ENCODE measurements at places on chromosomes 6 and 20.
A peak's percentile ranks its signal among the peaks of the same experiment; 100 is the strongest.

- DNase-seq = no peak
Observed at GRCh38 chr6:105164418-105164817, 15.4 kb downstream of the POPDC3 start.

DNA sequence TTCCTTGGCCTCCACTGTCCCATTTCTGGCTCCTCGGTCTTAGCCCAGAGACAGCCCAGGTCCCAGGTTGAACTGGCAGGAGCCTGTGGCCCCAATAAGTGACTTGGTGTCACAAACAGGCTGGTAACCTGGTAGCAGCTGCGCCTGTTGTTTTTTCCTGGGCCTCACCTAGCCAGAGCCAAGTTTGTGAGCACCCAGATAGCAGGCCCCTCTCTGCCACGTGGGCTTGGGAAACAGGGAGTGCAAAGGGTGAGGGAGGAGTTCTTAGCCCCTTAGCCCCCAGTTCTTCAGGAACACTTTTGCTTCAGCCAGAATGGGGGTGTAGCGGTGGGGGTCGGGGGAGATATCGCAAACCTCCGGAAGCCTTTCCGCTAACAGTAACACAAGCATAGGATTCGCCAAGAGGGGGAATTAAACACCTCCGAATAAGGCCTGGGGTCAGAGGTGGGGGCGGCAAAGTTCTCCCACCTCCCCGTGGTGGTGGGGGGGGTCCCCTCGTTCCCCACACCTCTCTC is 760 bp downstream of the C6orf132 start:
- no peak for DNase-seq

GRCh38 chr6:131136021-131136786 is 937 bp downstream of the AKAP7 start:
- DNase-seq = no peak

DNA sequence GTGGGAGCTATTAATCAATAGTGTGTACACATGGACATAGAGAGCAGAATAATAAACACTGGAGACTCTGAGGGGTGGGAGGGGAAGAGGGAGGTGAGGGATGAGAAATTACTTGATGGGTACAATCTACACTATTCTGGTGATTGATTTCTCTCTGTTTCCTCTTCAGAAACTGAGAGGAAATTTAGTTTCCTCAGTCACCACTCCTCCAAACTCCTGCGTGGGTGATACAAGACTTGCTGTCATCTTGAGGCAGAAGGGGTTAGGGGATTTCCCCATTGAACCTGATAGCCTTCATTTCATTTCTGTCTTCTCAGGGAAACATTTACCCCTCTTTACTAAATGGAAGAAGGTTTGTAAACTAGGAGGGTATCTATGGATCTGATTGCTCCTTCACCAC is 84.3 kb upstream of the ESR1 start:
- DNase-seq = no peak

DNA sequence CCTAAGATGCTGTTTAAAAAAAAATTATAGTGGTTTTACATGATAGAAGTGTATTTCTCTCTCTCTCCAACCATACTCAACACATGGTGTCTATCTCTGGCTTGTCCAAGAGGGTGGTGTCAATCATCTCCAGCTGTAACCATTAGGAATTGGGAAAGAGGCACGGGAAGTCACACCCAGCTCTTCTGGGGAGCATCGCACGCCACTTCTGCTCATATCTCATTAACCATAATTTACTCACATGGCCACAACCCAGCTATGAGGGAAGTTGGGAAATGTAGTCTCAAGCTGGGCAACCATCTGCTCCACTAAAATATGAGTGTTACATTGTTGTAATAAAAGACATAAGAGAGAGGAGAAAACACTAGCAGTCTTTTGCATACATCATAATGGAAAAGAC is 30.4 kb upstream of the TSHZ2 start:
- no peak for DNase-seq

GRCh38 chr6:60991427-60992028 is 1294.5 kb downstream of the KHDRBS2 start:
- no peak for DNase-seq

DNA sequence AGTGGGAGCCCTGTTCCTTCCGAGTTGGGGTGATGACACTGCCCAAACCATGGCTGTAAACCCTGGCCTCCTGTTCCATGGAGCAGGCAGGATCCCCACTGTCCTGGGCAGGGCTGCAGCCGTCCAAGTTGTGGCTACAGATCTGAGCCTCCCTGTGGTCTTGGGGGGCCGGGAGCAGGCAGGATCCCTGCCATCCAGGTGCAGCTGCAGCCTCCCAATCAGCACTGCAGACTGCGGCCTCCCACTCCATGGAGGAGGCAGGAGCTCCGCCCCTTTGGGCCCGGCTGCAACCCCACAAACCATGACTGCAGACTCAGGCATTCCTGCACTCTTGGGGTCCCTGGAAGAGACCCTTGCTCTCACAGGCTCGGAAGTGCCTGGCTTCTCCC is 872.1 kb upstream of the GJE1 start:
- no peak for DNase-seq

DNA sequence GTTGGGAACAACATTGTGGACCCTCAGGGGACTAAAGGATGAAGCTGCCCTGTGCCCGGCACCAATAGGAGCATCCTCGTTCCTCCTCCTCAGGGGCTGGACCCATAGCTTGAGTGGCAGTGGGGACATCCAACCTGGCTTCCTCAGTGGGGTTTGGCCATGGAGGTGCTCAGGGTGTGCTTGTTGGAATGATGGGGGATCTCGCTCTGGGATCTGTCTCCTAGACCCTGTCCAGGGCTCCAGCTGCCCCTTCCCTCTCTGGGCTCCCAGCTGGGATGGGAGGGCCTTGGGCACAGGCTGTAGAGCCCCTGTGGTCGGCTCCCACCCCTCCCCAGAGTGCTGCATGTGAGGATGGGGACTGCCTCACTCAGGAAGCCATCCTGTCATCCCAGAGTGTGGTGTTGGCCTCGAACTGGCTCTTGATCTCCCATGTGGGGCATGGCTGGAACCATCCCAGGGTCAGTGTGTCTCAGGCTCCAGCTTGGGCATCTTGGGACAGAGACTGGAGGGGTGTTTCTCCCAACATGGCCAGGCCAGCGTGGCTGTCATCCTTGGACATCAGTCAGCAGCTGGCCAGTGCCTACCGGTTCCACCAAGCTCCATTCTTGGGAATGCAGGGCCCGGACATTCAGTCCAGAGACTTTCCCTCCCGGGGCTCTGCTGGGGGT is 9.5 kb upstream of the MYT1 start:
- no peak for DNase-seq

- no peak for DNase-seq
Observed at GRCh38 chr20:18363708-18364107, 75.4 kb downstream of the ZNF133 start.

DNA sequence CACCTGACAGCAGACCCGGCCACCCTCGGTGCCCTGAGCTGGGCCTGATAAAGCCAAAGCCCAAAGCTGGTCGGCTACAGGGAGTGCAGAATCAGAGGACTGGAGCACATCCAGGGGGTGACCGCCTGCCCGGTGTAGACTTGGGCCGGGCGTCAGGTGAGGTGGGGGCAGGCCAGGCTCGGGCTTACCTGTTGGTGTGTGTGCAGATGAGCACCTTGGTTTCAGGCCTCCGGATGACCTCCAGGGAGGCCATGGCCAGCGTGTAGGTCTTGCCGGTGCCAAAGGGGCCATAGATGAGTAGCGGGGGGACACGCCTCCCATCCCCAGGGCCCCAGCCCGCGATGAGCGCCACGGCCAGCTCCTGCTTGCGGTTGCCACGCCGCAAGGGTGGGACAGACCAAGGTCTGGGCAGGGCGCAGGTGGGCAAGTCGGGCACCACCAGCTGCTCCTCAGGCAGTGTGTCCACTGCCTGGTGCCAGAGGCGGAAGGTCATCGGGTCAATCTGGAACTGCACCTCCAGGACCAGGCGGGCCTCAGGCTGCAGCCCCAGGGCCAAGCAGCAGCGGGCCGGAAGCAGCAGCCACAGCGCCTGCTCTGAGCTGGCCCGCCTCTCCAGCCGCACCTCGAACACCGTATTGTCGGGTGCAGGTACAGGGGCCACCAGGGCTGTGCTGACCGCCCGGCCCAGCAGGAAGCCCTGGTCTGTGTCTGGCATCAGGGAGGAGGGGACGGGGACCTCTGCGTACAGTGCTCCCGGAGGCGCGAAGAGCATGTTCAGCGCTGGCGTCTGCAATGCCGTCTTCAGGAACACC is 5.7 kb downstream of the HELZ2 start:
- no peak for DNase-seq

GRCh38 chr6:146423452-146423851 is 120.2 kb upstream of the RAB32 start:
- no peak for DNase-seq

DNA sequence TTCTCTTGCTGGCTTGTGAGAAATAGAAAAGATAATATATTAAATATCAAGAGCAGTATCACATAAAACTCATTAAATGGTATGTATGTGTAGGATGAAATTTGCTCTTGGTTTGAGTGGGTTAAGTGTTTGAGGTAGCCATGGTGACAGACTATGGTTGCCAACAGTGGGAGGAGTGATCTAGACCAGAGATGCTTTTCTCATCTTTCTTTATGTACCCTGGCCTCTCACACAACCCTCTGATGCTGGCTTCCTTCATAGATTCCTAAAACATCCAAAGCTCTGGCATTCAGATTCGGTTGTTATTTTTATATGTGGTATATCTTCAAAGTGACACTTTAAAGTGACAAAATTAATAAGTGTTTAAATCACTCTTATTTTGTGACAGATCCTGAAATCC is 9.0 kb upstream of the MLIP start:
- DNase-seq = no peak

DNA sequence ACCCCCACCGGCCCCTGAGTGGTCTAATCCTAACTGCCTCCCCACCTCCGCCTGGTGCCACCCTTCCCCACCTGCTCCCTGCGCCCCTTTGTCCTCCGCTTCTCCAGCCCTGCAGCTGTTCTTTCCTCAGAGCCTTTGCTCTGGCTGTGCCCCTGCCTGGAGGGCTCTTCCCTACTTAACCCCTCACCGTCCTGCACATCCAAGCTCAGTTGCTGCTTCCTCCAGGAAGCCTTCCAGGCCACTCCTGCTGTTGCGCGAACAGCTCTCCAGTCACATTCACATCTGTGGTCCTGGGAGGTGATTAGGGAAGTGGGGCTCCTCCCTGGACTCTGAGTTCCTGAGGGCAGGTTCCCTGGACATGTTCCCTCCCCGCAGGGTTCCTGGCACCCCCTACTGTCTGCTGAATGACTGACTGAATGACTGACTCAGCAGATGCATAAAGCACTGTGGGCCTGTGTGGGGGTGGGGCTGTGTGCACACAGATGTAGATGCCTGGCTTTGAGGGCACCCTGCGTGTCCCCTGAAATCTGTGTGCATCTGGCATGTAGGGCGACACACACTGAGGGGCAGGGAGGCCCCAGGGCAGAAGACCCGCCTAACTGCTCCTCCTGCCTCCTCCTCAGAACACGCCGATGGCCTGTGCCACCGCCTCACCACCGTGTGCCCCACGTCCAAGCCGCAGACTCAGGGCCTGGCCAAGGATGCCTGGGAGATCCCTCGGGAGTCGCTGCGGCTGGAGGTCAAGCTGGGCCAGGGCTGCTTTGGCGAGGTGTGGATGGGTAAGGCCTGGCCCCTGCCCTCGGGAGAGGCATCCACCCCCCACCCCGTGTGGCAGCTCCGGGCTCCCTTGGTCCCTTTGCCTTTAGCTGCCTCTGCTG is 51.4 kb downstream of the SRC start:
- DNase-seq = no peak

DNA sequence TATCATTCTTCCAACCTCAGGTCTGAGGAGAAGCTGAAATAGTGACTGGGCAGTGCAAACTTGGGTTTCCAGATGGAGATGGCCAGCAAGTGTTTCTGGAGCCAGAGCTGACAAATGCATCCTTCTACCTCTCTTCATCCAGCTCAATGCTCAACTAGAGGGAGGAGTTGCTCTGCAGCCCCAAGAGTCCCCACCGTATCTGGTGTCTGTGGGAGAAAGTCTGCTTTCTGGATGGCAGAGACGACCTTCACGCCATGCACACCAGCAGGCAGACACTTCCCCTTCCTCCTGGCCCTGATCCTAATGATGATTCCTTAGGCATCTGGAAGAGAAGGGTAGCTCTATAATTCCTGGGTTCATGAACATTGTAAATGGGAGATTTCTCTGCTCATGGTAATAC is 127.4 kb upstream of the SPACA1 start:
- no peak for DNase-seq

DNA sequence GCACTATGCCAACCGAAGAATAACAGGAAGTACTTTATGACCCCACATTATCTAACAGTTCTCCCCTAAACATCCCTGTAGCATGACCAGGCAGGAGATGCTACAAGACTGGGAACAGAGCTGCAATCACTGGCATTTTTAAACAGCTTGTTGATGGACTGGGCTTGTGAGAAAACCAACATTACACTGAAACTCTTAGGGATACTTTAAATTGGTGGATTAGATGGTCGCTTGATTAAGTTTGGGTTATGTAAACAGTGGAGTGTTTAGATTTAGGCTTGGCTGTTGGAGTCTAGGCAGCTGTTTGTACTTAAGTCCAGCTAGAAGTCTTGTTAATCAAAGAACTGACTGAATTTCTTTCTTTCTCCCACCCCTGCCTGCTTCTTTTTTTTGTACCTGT is 234.1 kb upstream of the BMP2 start:
- DNase-seq = no peak

- no peak for DNase-seq
Observed at GRCh38 chr20:23230766-23231385, 119.7 kb upstream of the NXT1 start.

- no peak for DNase-seq
Observed at GRCh38 chr20:9339708-9340107, 174.7 kb upstream of the LAMP5 start.

GRCh38 chr6:158031381-158032353 is 50.0 kb downstream of the SYNJ2 start:
- DNase-seq = peak; percentile 21

- DNase-seq = no peak
Observed at GRCh38 chr6:121333196-121333595, 1.1 kb downstream of the TBC1D32 start.

DNA sequence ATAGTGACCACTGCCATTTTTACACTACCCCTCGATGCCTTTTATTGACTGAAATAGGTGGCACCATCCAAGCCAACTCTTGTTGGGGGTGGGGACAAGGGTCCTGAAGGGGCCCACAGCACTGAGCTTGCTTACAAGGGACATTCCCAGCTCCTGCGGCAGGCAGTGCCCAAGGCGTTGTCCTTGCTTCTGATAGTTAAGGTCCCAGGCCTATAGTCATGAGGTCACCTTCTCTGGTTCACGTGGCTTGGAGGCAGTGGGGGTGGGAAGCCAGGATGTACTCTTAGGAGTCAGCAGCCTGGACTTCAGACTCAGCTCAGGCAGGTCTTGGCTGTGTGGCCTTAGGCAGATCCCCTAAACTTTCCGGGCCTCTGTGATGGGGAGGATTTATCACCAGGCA is 48.6 kb downstream of the TOX2 start:
- DNase-seq = no peak

Data from activated CD8-positive, alpha-beta memory T cell treated with anti-CD3 and anti-CD28 coated beads for 1 hour (primary cell).